ENCODE measurements at places on chromosomes 5 and 9. TPM values are rescaled to one million over a fixed set of nuclear protein-coding genes. Genes with fewer than 3 reads are reported as not detected.

Gene SPATA31D3
- total RNA-seq = not detected

DNA sequence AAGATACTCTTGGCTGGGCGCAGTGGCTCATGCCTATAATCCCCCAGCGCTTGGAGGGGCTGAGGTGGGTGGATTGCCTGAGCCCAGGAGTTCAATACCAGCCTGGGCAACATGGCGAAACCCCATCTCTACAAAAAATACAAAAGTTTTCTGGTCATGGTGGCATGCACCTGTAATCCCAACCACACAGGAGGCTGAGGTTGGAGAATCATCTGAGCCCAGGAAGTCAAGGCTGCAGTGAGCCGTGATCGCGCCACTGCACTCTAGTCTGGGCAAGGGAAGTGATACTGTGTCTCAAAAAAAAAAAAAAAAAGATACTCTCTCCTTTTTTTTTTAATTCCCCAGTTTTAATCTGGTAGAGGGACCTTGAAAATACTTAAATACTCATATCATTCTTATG lies 15.0 kb downstream of the ANKRD33B start:
- no peak for DNase-seq

DNA sequence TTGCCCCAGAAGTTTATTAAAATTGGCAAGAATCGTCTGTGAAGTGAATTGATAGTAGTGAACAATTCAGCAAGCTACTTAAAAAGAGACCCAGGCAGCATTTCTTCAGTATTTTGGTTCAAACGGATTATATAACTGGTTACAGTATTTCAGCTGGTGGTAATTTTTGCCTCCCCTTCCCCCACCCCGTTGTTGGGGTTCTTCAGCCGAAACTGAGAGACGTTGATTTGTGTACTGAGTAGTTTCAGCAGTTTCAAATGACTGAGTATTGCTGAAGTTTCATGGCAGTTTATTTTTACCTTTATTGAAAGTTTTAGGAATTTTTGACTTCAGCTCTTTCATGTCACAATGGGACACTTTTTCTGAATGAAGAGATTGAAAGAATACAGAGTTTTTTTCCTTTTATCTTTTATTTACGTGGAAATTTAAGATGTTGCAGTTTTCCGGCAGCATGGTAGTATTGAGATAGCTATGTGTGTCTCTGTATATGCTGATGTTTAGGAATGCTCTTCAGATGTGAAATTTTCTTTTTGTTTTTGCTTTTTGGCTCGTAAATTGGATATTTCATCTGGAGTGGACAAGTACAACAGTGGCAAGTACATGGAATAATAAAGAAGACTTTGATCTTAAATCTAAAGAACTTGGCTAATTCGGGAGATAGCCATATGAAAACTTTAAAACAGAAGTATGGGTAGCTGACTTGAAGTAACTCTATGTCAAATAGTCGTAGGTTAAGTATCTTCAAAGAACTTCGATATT lies 1.9 kb downstream of the GPBP1 start:
- DNase-seq = peak; percentile 39

GRCh38 chr9:71587576-71588362 lies 180.5 kb downstream of the CEMIP2 start:
- DNase-seq = no peak

- DNase-seq = no peak
Measured at GRCh38 chr9:120267929-120268328, 312.0 kb downstream of the CDK5RAP2 start.
